ENCODE measurements at places on chromosomes 3 and 15.

DNA sequence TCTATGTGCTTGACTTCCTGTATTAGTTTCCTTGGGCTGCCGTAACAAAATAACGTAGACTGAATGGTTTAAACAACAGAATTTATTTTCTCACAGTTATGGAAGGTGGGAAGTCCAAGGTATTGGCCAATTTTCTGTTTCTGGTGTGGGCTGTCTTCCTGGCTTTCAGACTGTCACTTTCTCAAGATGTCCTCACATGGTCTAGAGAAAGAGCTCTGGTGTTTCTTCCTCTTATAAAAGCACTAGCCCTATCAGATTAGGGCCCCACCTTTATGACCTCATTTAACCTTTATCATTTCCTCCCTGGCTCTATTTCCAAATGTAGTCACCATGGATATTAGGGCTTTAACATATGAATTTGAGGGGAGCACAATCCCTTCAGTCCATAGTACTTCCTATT lies 54.6 kb downstream of the SPRED1 start:
- no peak for DNase-seq

GRCh38 chr15:101105059-101105891 lies 146.6 kb downstream of the CHSY1 start:
- no peak for DNase-seq

- DNase-seq = no peak
Observed at GRCh38 chr3:26193558-26193957, 403.7 kb downstream of the OXSM start.

DNA sequence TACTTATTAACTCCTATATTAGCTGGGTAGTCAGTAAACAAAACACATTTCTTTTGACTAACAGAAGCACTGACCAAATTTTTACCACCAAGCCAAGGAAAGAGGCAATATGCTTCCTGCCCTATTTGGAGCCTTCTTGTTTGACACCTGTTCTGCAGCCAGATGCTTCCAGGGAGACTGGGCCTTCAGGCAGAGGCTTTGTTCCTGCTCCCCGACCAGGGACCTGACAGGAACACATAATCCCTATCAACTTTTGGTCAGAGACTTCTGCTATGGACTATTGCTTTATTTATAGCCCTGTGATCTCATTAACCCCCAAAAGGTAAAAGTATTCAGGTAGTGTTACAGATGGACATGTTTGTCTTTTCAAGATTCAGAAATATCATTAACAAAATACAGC lies 541.3 kb downstream of the NTRK3 start:
- no peak for DNase-seq

DNA sequence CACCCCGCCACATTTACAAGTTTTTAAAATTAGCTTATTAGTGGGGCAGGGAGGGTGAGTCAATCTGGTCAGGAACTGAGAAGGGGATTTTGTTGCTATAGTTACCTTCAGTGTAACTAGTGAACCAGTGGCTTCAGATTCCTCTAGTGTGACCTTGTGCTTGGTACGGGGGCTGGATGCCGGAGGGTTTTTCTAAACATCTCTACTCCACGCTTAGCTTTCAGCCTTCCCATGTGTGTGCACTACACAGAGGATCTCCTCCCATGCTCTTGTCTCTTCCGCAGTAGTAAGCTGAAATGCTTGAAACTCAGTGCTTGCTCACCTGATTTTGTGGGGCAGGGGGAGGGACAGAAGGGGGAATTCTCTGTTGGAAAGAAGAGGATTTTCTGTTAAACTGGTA lies 67.9 kb upstream of the AKAP13 start:
- no peak for DNase-seq

DNA sequence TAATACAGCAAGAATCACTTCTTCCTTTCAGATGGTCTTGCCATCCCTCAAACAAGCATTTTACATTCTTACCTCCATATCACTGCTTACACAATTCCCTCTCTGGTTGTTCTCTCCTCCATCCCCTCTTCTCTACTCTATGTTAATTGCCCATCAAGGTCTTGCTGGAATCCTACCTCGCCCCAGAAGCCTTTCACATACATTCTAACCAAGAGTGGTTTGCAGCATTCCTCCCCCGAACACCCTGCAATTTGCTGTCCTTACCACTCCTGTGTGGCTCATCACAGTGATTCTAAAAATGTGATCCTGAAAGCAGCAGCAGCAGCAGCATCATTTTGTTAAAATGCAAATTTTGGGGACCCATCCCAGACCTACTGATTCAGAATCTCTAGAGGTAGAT lies 30.6 kb downstream of the TNIK start:
- DNase-seq = no peak
